ENCODE measurements at places on chromosomes 11 and 22. TPM values are rescaled to one million over a fixed set of nuclear protein-coding genes. Genes with fewer than 3 reads are reported as not detected.
A peak's percentile ranks its signal among the peaks of the same experiment; 100 is the strongest.

BACE1 gene
- total RNA-seq, result 47.4 TPM

INPP5J gene
- 15.4 TPM for total RNA-seq

SERPING1 gene
- 46.1 TPM for total RNA-seq

DDI1 gene
- not detected for total RNA-seq

LRP4 gene
- total RNA-seq, result 25.0 TPM

TREH gene
- not detected for total RNA-seq

KDELR3 gene
- not detected for total RNA-seq

HEPHL1 gene
- total RNA-seq, result not detected

OR56A1 gene
- total RNA-seq, result 0.15 TPM

- DNase-seq, result no peak
Observed at GRCh38 chr11:76512851-76513653, 68.2 kb downstream of the EMSY start.

GRCh38 chr11:107282195-107282594 is 175.4 kb downstream of the CWF19L2 start:
- no peak for DNase-seq

GRCh38 chr11:31820438-31820818 is 9.3 kb upstream of the PAX6 start:
- peak; percentile 70 for DNase-seq

GRCh38 chr11:60367009-60367408 is 11.3 kb upstream of the MS4A7 start:
- no peak for DNase-seq

DNA sequence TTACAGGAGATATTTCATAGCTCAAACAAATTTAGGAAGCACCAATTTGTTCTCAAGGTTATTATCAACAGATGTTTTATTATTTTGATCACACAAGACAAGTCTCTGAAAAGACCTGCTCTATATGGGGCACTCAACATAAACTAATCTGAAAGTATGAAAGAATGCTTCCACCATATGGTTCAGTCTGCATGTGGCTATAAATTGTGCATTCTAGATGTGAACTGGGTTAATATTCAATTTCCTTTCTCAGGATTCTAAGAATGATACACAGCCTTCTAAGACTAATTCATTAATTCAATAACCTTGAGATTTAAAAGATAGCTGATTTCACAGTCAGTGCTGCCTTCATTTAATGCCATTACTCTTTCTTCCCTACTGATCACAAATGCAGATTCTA is 851.3 kb upstream of the CCDC90B start:
- DNase-seq, result no peak

- DNase-seq, result no peak
Observed at GRCh38 chr11:35144136-35144741, 5.3 kb downstream of the CD44 start.

DNA sequence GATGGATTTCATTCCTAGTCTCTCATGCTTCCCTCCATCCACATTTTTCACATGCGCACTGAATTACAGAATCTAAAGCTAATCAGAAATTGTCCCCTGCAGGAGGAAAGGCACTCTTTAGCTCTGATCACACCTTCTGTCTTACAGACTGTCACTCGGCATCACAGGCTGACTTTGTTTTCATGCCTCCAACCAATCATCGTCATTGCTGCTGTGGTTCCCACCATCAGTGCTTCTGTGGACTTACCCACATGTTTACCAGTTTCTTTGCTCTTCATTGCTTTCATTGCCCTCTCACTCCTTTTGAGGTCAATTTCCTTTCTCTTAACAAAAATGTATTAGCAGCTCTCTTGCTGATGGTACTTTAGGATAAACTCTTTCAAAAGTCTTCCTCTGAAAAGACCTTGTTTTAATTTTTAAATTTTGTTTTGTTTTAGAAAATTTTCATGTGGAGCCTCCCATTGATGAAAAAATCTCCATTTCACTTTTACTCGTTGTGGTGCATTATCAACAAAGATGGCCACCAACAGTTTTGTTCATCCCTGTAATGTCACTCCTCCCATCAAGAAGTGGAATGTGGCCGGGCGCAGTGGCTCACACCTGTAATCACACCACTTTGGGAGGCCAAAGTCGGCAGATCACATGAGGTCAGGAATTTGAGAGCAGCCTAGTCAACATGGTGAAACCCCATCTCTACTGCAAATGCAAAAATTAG is 20.2 kb upstream of the TREH start:
- no peak for DNase-seq

- peak; percentile 56 for DNase-seq
Observed at GRCh38 chr22:42397332-42398249, 34.6 kb downstream of the NFAM1 start.

- peak; percentile 61 for DNase-seq
Observed at GRCh38 chr11:46234311-46234710, 43.2 kb upstream of the CREB3L1 start.

DNA sequence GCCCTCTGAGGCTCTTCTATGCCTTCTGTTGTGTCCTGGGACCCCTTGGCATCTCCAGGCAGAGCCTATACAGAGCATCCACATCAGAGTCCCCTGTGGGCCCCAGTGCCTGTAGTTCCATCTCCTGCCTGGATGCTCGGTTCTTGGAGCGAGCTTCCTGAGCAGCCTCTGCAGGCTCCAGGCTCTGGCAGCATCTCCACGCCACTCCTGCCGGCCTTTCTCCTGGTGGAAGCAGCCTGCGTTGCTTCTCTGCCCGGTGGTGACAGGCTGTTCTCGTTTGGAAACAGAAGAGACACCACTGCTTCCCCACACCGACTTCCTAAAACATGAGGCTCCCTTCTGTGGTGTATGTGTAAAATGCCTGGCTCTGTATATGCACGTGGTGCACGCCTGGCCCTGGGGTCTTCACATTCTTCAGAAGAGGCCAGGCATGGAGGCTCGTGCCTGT is 52.8 kb downstream of the BCR start:
- peak; percentile 47 for DNase-seq

- DNase-seq, result no peak
Observed at GRCh38 chr11:110279881-110280280, 16.5 kb downstream of the RDX start.

DNA sequence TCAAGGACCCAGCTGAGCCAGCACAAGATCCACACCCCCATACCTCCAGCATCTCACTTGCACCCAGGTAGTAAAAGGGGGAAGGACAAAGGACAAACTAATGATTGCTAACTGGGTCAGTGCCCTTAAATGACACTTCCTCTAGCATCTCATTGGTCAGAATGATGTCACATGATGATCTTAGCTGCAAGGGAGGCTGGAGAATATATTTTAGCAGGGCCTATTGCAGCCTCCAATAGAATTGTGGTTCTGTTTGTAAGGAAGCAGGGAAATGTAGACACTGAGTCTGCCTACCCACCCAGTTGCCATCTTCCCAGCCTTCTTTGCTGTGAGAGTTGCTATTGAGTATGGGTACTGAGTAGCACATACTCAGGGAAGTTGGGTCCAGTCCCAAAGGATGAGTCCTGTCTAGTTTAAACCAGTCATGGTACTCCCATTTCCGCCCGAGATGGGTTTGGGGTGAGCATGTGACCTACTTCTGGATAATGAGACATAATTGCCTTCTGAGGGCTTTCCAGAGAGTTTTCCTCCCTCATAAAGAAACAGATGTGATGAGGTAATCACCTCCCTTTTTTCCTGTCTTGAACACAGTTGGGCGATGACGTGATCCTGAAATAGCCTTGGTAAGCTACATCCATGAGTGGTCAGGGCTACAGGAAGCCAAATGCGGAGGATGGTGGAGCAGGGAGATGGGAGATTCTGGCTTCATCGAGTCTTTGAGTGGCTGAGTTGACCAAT is 5.5 kb upstream of the DNAL4 start:
- DNase-seq, result no peak

DNA sequence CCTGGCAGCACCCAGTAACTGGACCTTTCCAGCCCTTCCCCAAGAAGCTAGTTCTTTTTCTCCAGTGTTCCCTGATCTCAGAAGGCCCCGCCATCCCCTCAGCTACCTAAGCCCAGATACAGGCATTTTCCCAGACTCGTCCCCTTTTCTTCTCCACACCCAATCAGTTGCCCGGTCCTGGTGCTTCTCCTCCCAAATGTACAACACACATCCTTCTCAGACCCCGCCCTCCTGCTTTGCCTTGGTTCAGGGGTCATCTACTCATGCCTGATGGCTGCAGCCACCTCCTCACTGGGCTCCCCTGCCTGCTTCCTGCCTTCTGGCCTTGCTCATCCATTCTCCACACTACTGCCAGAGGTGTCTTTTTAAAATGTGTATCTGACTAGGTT is 6.5 kb downstream of the TKFC start:
- no peak for DNase-seq

DNA sequence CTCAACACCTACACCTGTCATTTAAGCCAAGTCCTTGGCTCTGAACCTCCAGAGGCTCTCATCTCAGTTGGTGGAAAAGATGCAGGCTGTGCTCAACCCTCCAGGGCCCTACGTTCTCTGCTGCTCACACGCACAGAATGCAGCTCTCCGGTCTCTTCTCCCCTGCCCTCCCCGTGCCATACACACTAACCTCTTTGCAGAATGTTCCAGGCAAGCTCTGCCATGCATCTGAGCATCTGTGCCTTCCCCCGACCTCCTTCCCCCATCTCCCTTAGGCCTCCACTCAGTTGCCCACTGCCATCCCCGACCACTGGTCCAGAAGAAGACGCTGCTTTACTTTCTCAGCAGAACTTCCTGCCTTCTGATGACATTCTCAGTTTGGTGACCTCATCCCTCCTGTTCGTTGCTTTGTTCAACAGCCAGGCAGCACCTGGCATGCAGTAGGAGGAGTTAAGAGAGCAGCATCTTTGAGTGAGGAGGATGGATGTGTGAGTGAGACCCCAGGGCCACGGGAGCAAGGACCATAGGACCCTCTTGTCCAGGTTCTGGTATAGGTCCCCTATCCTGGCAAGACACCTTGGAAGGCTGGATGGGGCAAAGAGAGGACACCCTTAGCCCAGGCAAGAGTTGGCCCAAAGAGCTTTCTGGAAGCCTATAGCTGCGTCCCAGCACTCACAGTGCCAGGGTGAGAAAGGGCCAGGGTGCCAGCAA is 598.0 kb downstream of the BRD1 start:
- DNase-seq, result no peak

GRCh38 chr11:85950317-85951048 is 95.3 kb downstream of the CCDC83 start:
- no peak for DNase-seq

Data from glutamatergic neuron (in vitro differentiated cells).